ENCODE measurements at places on chromosomes 3 and 15. TPM values are rescaled to one million over a fixed set of nuclear protein-coding genes. Genes with fewer than 3 reads are reported as not detected.

- H3K4me3 ChIP-seq = no peak overlapping the region
- no peak overlapping the region for H3K27ac ChIP-seq
- DNase-seq = no peak
- no peaks in the 10 kb centered on the region for H3K27me3 ChIP-seq
Observed at GRCh38 chr3:149390772-149391212, 13.3 kb upstream of the TM4SF1 start.

- DNase-seq = no peak
- no peaks in the 10 kb centered on the region for H3K36me3 ChIP-seq
- H3K4me1 ChIP-seq = no peaks in the 10 kb centered on the region
- H3K27ac ChIP-seq = no peak overlapping the region
- H3K4me3 ChIP-seq = no peak overlapping the region
Observed at GRCh38 chr15:55907797-55908196, 85.6 kb downstream of the NEDD4 start.

DNA sequence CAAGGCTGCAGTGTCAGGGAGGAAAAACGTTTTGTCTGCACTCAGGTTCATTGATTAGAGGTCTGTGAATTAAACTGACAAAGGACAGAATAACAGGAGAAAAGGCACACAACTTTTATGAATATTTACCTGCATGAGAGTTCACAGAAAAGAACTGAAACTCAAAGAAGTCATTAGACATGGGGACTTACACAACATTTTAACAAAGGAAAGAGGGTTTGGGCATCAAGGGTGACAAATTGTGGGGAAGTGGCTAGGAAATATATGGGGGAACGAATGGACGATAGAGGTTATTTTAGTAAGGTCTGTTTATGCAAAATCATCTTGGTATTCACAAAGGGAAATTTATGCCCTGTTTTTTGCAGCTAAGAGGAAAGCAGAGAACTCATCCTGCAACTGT is 65.6 kb upstream of the C15orf39 start:
- DNase-seq = no peak
- no peak overlapping the region for H3K27ac ChIP-seq
- H3K4me3 ChIP-seq = no peak overlapping the region

SPATA12 gene
- 0.12 TPM for total RNA-seq

Data from neural progenitor cell (in vitro differentiated cells).